ENCODE measurements at places on chromosomes 5 and 9.

- no peak for DNase-seq
These were observed 108.3 kb downstream of the WNK2 start for GRCh38 chr9:93292288-93292615.

DNA sequence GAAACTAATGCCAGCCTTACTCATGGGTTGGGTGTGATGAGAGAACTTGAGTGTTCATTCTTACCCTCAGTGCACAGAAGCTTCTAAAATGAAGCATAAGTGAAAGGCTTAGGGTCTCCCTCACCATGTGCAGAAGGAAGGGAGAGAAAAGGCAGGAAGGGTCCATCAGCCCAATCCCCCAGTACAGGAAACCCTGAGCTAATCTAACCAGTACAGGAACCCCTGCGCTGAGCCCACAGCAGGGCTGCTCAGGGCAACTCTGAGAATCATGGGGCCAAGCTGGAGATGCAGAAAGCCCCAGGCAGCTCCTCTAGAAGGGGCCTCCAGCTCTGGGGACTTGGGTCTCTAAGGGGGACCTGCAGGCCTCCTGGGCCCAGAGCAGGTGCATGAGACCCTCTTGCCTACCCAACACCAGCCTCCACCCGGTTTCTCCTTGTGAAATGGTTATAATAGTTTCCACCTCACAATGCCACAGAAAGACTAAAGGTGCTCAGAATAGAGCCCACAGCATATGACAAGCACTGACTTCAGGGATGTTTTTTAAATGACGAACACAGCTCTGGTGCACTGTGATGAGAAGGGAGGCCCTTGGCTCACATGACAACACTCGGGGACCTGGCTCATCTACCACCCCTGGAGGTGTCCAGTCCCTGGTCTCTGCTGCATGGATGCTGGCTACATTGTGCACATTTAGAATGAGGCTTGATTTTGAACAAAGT, 190.1 kb downstream of the ACTL7B start:
- DNase-seq, result no peak

DNA sequence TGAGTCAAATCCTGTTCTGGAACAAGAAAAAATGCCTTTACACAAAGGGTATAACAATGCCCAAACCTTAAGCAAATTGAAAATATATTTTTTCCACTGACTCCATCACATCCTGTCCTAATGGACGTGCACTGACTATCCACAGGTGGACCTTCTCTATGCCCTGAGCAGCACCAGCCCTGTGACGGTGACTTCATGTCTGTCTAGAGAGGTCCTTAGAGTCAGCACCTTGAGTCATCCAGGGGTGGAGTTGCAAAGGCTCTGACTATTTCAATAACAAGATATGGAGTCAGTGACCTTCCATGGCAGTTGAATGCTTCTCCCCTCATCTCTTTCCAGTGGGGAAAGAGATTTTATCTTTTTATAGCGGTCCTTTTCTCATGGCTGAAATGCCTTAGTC, 78.0 kb downstream of the YIPF5 start:
- DNase-seq, result no peak

- DNase-seq, result no peak
These were observed 19.9 kb downstream of the PTGES2 start for GRCh38 chr9:128107468-128108268.
